Common myeloid progenitor, CD34-positive (primary cell): ENCODE measurements at places on chromosomes 12 and 14.
A peak's percentile ranks its signal among the peaks of the same experiment; 100 is the strongest.

- DNase-seq = no peak
Observed at GRCh38 chr14:95811813-95812212, 64.8 kb upstream of the TUNAR start.

DNA sequence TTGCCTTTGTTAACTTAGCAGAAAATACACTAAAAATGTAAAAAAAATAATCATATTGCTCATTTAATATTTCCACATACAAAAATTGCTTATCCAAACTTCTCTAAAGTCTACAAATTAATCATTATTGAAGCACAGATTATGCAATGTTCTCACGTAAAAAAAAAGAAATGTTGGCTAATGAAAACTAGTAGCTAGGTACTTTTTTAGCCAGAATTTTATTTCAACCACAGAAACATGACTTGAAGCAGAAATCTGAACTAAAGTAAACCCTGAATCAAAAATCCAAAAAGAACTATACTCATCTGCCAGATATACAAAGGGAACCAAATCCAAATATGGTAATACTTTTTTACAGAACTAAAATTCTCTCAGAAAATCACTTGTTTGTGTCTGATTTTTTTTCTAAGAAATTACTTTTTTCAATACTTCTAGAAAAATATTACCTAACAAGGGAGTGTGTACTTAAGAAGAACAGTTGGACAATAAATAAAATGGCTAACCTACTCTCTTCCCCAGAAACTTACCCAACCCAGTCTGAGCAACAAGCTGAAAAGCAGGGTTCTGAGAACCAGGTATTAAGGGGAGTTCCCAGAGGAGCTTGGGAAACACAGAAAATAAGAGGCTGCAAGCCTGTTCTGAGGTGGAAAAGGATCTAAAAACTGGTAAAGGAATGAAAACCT, 78.4 kb upstream of the RAP1B start:
- no peak for DNase-seq

DNA sequence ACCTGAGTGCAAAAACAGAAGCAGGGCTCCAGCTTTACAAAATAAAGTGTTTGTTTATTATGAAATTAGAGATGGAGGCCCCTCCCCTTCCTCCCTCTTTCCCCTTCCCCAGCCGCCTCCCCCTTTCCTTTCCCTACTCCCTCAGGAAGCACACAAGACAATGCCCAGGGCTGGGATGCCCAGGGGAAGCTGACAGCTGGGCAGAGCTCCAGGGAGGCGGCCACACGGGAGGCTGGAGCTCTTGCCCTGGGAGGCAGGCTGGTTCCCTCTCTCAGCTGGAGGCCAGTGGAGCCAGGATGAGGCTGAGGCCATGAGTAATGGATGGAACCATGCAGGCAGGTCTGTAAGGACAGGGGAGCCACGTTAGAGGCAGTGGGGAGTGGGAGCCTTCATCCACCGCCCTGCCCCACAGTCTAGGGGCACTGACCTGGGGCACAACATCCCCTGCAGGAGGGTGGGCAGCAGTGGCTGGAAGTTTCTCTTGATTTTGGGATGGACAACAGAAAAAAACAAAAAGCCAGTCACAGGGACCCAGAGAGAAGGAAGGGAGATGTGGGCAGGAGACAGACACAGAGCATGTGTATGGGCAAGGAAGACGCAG, 5.1 kb downstream of the PSMB11 start:
- DNase-seq = no peak

GRCh38 chr14:69423279-69423678, 24.8 kb downstream of the SLC39A9 start:
- DNase-seq = no peak

- DNase-seq = no peak
Observed at GRCh38 chr12:88432531-88433490, 147.5 kb downstream of the KITLG start.

GRCh38 chr14:100409651-100410050, 86.5 kb downstream of the SLC25A47 start:
- DNase-seq = no peak

GRCh38 chr14:67010602-67011001, 178.6 kb upstream of the GARIN2 start:
- peak; percentile 76 for DNase-seq

DNA sequence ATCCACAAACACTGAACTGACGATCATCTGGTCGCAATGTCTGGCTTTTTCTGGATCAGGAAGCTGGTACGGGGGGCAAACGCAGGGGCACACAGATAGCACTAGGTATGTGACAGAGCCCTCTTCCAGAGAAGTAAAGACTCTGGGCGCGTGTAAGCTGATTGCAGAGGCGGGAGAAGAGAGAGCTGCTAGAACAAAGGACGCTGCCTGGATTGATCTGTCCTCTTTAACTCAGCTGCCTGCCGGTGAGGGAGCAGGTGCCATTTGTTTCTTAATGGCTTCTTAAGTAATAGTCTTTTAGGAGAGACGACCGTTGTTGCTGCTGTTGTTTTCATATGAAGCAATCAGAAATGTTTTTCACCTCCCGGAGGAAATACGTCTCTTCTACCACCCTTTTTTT, 77.3 kb downstream of the GLT1D1 start:
- no peak for DNase-seq

GRCh38 chr12:113667095-113667494, 195.4 kb upstream of the LHX5 start:
- DNase-seq = no peak

GRCh38 chr14:60652674-60653651, 3.7 kb upstream of the SIX1 start:
- DNase-seq = peak; percentile 16
